ENCODE measurements at places on chromosomes 12 and 14. TPM values are rescaled to one million over a fixed set of nuclear protein-coding genes. Genes with fewer than 3 reads are reported as not detected.

- no peaks in the 10 kb centered on the region for H3K4me1 ChIP-seq
- H3K27ac ChIP-seq = no peak overlapping the region
- H3K36me3 ChIP-seq = no peaks in the 10 kb centered on the region
- no peak for DNase-seq
- no peak overlapping the region for H3K4me3 ChIP-seq
Measured at GRCh38 chr12:106704081-106704480, 70.4 kb upstream of the RIC8B start.

GRCh38 chr12:93108985-93109384 is 179.9 kb upstream of the EEA1 start:
- DNase-seq = no peak
- H3K27me3 ChIP-seq = no peaks in the 10 kb centered on the region
- no peaks in the 10 kb centered on the region for H3K36me3 ChIP-seq
- H3K27ac ChIP-seq = no peak overlapping the region
- no peak overlapping the region for H3K4me3 ChIP-seq

GRCh38 chr12:79059557-79059956 is 195.0 kb downstream of the SYT1 start:
- DNase-seq = no peak
- H3K36me3 ChIP-seq = no peaks in the 10 kb centered on the region
- H3K4me3 ChIP-seq = no peak overlapping the region
- no peak overlapping the region for H3K27ac ChIP-seq
- H3K27me3 ChIP-seq = no peaks in the 10 kb centered on the region
- no peaks in the 10 kb centered on the region for H3K4me1 ChIP-seq

DNA sequence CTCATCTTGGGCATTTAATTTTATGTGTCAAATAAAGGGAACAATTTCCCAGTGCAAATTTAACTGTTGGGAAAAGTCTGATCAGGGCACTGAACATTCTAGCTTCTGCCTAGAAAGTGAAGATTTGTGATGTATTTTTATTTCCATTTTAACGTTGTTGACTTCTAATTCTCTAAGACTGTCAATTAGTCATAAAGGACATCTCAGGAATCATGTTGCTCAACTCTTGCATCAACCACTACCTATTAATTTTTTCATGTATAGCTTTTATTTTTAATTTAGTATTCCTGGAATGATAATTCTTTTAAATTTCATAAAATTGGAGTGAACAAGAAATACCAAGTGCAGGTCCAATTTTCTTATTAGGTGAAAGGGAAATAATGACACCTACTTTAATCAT is 87.9 kb upstream of the METAP2 start:
- peaks cover 5% of the 10 kb centered on the region for H3K4me1 ChIP-seq
- no peaks in the 10 kb centered on the region for H3K27me3 ChIP-seq
- peak overlapping the region; percentile 55 for H3K4me3 ChIP-seq
- no peak for DNase-seq

DNA sequence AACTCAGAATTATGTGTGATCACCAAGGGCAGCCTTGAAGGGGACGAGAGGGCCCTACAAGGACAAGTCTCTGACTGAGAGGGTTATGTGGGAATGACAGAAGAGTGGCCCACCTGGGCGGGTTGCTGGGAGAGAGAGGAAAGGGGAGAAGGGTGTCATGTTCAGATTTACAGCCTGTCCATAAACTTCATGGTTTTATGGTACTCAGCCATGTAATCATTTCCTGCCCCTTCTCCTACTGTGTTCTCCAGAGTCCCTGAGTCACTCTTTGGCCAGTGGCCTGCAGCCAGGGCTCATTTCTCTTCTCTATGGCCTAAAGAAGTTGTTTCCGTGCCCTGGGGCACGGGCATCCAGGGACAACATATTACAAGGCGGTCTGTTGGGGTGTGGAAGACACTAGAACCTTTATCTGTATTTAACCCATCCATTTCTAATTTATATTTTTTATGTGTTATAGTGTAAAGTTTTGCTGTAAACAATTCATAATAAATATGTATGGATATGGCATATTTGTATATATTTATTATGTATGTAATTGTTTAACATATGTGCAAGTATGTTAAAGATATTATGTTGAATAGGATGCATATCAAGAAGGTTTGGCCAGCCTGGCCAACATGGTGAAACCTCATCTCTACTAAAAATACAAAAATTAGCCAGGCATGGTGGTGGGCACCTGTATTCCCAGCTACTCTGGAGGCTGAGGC is 26.9 kb downstream of the DDX47 start:
- peak; percentile 83 for DNase-seq
- no peaks in the 10 kb centered on the region for H3K27me3 ChIP-seq
- no peaks in the 10 kb centered on the region for H3K36me3 ChIP-seq
- peak overlapping the region; percentile 46 for H3K27ac ChIP-seq
- no peak overlapping the region for H3K4me3 ChIP-seq

Gene SIX4
- 1.4 TPM for total RNA-seq

Data from ascending aorta (tissue), 2 donors.